Cardiac muscle cell (in vitro differentiated cells and primary cell): ENCODE measurements at places on chromosomes 1 and 21. TPM values are rescaled to one million over a fixed set of nuclear protein-coding genes. Genes with fewer than 3 reads are reported as not detected.
A peak's percentile ranks its signal among the peaks of the same experiment; 100 is the strongest.

- peak; percentile 47 for DNase-seq
These were observed 17.8 kb upstream of the HSD17B7 start for GRCh38 chr1:162772571-162773154.

- DNase-seq = no peak
These were observed 42.6 kb downstream of the EYA3 start for GRCh38 chr1:28045777-28046176.

- DNase-seq = no peak
These were observed 15.3 kb upstream of the FHAD1 start for GRCh38 chr1:15231714-15232201.

The DIO1 gene
- polyA plus RNA-seq = not detected in 2 replicates

- peak; percentile 11 for DNase-seq
These were observed 60.7 kb downstream of the ZNF697 start for GRCh38 chr1:119587341-119587740.

- peak; percentile 51 for DNase-seq
These were observed 77.6 kb downstream of the CLSTN1 start for GRCh38 chr1:9746211-9746610.

The ZBTB8OS gene
- 52.0 and 66.8 TPM in 2 replicates for polyA plus RNA-seq

The SPRR3 gene
- polyA plus RNA-seq = not detected in 2 replicates

The MYBPH gene
- 0.86 and 2.1 TPM in 2 replicates for polyA plus RNA-seq

- peak; percentile 64 for DNase-seq
These were observed 9.2 kb downstream of the RPS6KA1 start for GRCh38 chr1:26538480-26539412.

DNA sequence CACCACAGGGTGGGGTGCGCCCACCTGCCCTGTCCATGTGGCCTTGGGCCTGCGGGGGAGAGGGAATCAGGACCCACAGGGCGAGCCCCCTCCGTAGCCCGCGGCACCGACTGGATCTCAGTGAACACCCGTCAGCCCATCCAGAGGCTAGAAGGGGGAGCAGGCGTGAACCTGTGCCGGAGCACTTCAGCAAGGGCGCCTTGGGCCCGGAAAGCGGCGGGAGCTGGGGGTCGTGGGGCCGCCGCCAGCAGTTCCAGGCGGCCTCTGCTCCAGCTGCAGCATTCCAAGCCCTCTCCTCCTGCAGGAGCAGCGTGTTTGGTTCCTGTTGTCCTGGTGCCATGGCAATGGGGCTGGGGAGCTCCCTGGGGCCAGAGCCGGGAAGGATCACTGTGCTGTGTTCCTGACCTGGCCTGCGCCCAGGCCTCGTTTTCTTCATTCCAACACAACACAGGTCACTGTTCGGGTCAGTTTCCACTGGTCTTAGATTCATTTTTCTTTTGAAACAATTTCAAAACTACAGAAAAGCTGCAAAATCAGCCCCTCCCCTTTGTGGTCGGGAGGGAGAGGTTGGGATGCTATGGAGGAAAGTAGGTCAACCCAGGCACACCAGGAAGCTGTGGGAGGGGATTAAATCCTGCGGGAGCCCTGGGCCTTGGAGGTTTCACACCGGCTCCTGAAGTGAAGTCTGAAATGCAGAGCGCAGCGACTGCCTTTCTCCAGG is 18.8 kb downstream of the SLX9 start:
- no peak for DNase-seq

- DNase-seq = no peak
These were observed 38.8 kb downstream of the C1orf21 start for GRCh38 chr1:184425449-184426277.

DNA sequence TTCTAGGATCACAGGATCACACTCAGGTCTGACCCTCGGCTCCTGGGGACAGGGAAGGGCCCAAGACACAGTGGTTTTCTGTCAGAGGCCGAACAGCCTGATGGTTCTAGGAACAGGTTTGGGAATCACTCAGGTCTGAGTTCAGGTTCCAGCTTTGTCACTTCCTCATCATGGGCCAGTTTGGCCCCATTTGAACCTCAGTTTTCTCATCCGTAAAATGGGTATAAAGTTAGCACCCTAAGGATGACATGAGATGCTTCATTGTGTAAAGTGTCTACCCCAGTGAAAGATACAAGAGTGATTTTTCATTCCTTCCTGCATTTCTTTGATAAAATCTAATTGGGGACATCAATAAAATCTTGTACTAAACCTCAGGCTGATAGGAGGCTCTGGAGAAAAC is 11.2 kb upstream of the ACTL8 start:
- DNase-seq = no peak

The GABRD gene
- not detected in 2 replicates for polyA plus RNA-seq

DNA sequence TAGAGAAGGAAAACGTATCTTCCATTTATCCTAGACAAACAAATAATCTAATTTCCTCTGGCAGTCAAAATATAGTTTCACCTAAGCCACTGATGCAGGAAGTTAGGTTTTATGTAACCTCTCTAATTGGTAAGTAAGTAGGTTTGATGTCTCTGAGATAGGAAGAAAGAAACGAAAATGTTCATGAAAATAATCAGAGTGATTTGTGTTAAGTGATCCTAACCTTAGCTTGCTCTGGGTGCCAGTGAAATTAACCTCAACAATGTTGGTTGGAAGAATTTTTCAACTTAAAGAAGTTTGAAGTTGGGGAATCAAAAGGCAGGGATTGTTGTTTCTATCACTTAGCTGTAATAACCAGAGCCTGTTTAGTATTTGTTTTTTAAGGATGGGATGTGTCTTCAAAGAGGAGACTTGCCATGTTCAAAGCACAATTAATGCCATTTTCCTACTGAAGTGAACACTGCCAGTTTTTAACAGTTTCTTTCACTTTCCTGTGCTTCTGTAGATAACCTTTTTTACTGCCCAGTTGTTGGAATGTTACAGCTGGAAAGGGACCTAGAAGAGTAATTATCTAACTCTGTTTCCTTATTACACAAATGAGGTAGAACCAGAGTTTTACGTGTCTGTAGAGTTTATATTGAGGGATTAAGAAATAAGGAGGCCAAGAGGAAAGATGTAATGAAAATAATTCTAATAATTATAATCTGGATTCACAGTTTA is 18.4 kb downstream of the HIPK1 start:
- no peak for DNase-seq

The SELENBP1 gene
- polyA plus RNA-seq = 43.6 and 69.0 TPM in 2 replicates

- DNase-seq = no peak
These were observed 177.7 kb downstream of the DPYD start for GRCh38 chr1:97743129-97743528.

- peak; percentile 87 for DNase-seq
These were observed 8.9 kb downstream of the SDCCAG8 start for GRCh38 chr1:243264717-243265116.

The KRTAP10-8 gene
- not detected in 2 replicates for polyA plus RNA-seq

DNA sequence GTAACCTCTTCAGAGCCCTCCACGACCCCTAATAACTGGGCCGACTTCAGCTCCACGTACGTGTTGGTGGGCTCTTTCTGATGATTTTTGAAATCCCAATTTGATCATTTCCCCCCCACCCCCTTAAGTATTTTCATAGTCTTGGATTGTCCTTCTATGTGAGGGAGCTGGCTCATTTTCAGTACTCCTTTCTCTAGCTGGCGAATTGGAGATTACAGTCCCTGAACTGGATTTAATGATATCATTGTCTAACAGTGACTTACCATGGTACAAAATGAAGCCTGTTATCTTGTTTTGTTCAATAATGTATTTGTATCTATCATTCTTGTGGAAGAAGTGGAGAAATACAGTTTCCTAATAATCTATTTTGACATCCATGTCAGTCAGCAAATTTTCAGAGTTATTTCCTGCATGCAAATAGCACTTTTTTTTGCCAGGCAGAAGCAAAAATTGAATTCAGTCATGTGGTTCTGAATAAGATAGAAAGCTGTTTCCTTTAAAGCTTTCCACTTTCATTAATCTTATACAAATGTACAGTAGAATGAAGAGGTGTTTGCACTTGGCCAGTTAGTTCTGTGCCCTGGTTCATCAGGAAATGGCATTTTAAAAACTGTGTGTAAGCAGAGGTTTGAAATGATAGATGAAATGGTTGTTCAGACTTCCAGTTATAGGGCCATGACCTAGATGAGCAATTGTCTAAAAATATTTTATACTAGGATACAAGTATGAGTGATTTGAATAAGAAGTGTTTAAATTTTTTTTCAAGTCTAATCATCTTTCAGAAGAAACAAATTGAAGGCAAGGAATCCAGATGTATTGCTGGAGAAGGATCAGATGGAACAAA is 104.2 kb downstream of the ATP5PO start:
- no peak for DNase-seq

DNA sequence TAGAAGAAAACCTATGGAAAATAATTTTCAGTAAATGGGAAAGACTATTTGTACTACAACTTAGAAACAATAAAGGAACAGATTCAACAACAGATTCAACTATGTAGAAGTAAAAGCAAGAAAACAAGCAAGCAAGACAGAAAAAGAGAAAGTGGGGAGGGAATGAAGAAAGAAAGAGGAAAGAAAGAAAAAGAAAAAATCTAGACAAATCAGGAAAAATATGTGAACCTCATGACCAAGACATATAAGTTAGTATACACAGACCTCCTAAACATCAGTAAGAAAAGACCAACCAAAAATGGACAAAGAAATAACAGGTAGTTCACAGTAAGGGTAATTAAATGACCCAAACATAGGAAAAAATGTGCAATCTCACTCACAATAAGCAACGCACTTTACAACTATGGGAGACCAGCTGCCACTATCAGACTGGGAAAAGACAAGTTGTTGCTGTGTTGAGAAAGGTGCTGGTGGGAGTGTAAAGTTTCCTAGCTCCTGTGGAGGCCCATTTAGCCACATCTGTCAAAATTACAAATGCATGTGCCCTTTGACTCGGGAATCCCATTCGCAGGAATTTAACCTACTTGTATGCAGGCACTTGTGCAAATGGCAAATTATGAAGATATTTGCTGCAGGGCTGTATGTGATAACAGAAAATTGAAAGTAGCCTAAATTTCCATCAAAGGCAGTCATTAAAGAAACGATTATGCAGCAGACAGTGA is 13.9 kb upstream of the MAP3K21 start:
- DNase-seq = peak; percentile 2

The DRAM2 gene
- 69.2 and 110 TPM in 2 replicates for polyA plus RNA-seq

The SPRR1B gene
- polyA plus RNA-seq = not detected in 2 replicates

DNA sequence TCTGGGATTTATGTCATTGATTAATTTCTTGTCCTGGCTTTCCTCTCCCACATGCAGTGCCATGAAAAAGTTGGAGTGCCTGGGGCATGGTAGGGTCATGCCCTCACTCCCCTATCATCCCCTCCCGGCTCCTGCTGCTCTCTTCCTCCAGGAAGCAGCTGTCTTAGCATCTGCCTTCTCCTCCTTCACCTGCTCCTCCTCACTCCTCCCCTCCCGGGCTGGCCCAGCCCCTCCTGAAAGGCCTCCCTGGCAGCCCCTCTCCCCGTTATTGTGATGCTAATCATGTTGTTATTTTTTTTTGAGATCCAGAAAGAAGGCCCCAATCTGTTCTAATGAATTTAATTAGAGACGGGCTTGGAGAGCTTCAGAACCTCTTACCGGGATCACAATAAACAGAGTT is 36.3 kb upstream of the NFASC start:
- DNase-seq = no peak

The ZBTB8A gene
- 2.6 and 4.4 TPM in 2 replicates for polyA plus RNA-seq

GRCh38 chr1:24641646-24642151 is 1.4 kb upstream of the SRRM1 start:
- DNase-seq = no peak

The PRDM16 gene
- 40.8 and 41.8 TPM in 2 replicates for polyA plus RNA-seq

The MX2 gene
- 0.28 and 0.46 TPM in 2 replicates for polyA plus RNA-seq

DNA sequence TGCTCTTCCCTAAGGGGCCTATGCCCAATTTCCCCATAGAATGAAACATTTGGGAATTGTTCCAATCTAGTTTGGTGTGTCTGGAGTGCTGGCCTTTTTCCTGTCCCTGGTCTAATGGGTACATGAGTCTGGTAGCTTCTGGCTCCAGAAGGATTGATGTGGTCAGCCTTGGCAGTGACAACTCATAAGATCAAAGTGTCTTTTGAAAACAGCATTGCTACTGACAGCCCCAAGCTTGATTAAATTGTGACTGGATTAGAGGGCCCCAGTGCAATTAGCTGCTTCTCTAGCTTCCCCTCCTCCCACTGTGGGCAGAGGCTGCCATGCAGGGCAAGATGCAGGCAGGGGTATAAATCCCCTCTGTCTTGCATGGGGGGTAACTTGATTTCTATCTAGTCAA is 130.9 kb downstream of the UCK2 start:
- DNase-seq = no peak

DNA sequence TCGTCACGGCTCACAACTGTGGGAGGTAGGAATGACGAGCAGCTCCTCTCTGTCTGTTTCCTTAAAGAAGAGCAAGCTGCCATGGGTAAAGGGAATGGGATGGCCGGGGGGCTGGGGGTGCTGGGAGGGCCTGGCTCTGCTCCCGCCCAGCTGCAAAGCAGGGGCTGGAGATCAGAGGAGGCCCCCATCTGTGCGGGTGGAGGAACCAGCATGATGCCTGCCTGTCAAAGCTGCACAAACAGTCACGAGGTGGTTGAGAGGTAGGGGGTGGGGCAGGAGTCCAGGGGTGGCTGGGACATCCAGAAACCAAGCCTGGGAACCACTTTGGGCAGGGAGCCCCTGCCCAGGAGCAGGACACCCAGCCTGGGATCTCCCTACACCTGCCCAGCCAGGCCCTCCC is 12.6 kb downstream of the SLC41A1 start:
- DNase-seq = no peak

DNA sequence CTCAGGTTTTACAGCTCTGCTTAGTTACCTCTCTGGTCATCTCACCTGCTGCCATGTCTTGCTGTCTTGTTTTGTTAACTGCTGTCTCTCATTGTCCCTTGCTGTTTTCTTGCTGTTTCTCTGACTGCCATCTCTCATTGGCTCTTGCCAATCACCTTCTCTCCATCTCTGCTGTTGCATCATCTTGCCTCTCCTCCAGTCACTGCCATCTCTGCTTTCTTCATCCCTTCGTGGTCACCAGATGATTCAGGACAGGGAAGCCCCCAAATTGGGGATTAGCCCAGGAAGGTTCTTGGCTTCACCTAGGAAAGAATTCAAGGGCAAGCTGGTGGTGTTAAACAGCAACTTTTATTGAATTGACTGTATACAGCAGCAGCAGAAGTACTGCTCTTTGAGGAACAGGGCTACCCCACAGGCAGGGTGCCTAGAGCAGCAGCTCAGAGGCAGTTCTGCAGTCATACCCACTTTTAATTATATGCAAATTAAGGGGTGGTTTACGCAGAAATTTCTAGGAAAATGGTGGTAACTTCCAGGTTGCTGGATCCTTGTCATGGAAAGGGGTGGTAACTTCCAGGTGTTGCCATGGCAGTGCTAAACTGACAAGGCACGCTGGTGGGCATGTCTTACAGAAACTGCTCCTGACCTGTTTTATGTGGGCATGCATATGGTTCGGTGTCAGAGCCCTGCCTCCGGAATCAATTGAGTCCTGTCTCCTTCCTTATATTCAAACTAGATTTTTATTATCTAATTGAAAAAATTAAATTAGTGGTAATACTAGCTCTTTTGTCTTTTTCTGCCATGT is 33.4 kb downstream of the SUCO start:
- no peak for DNase-seq
